ENCODE measurements at places on chromosomes 16 and 17. TPM values are rescaled to one million over a fixed set of nuclear protein-coding genes. Genes with fewer than 3 reads are reported as not detected.

- DNase-seq, result no peak
Measured at GRCh38 chr16:68972720-68973119, 129.4 kb downstream of the TANGO6 start.

GRCh38 chr17:6568184-6568758 is 11.9 kb upstream of the PITPNM3 start:
- DNase-seq, result no peak

The HSPB9 gene
- total RNA-seq, result not detected

The TRIM72 gene
- not detected for total RNA-seq

GRCh38 chr17:45022655-45023339 is 28.6 kb downstream of the DCAKD start:
- DNase-seq, result no peak

GRCh38 chr16:68291227-68291626 is 19.5 kb downstream of the SLC7A6OS start:
- DNase-seq, result no peak

DNA sequence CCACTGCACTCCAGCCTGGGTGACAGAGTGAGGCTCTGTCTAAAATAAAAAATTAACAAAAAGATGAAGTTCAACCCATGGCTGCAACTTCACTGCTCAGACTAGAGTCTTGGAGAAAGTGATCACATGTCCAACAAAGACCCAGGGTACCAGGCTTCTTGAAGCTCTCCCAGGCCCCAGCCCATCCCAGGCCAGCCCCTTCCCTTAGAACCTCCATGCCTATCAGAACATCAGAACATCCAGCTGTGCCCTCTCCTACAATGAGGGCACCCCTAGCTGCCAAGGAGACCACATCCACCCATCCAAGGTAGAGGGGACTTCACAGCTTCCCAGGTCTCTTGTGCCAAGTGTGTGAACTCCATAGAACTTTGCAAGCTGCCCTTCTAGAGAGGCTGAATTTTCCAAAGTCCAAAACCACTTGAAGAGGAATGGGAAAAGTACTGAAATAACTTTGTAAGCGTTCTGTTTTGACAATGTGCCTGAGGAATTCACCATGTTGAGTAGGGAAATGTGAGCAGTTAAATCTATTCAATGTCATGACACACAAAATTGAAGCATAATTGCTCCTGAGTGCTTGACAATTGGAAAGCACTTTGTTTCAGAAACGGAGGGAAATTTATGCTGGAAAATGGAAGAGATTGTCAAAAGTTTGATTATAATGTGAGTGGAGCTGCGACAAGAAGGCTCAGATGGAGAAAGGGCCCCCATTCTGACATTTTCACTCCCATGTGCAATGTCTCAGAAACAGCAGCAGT is 230.4 kb downstream of the ZNF423 start:
- no peak for DNase-seq

The LRRC75A gene
- 0.96 TPM for total RNA-seq

- DNase-seq, result no peak
Measured at GRCh38 chr16:77344341-77344740, 90.5 kb downstream of the ADAMTS18 start.

DNA sequence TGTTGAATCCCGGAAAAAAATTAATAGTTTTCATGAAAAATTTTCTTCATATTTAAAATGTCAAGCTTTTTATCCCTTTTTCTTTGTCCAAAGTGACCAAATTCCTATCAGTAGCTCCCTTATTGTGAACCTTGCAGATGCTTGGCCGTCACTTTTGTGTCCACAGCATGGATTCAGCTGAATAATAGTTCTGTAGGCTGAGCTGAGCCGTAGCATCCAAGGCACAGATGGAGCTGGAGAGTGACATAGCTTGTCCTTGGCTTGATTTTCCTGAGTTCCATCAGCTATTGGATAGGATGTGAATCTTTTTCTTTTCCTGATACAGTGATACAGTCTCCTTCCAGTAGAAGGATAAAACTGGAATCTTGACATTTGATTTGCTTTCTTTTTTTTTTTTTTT is 3.6 kb downstream of the NUP85 start:
- no peak for DNase-seq

GRCh38 chr17:31085563-31085962 is 9.2 kb upstream of the NF1 start:
- no peak for DNase-seq

Data from activated T-cell treated with anti-CD3 and anti-CD28 coated beads, Interleukin-2, amount 50 U/mL, for 4 hours (primary cell).